ENCODE measurements at places on chromosomes 2 and 18. TPM values are rescaled to one million over a fixed set of nuclear protein-coding genes. Genes with fewer than 3 reads are reported as not detected.

GRCh38 chr18:77857678-77858655 lies 608.3 kb downstream of the GALR1 start:
- H3K4me1 ChIP-seq = no peaks in the 10 kb centered on the region
- no peak overlapping the region for H3K27ac ChIP-seq
- no peaks in the 10 kb centered on the region for H3K36me3 ChIP-seq
- no peak overlapping the region for H3K4me3 ChIP-seq

- H3K27ac ChIP-seq = no peak overlapping the region
- no peaks in the 10 kb centered on the region for H3K36me3 ChIP-seq
- no peak overlapping the region for H3K4me3 ChIP-seq
- peak; percentile 63 for DNase-seq
- H3K27me3 ChIP-seq = no peaks in the 10 kb centered on the region
Measured at GRCh38 chr18:48493434-48494230, 45.2 kb upstream of the CTIF start.

- peaks cover 9% of the 10 kb centered on the region for H3K4me1 ChIP-seq
- H3K4me3 ChIP-seq = no peak overlapping the region
- DNase-seq = no peak
- no peaks in the 10 kb centered on the region for H3K36me3 ChIP-seq
- H3K27ac ChIP-seq = no peak overlapping the region
- H3K27me3 ChIP-seq = no peaks in the 10 kb centered on the region
Measured at GRCh38 chr2:179107737-179108136, 57.8 kb upstream of the CCDC141 start.

GRCh38 chr18:50119296-50119695 lies 75.7 kb downstream of the MYO5B start:
- no peaks in the 10 kb centered on the region for H3K36me3 ChIP-seq
- H3K4me3 ChIP-seq = no peak overlapping the region
- H3K27me3 ChIP-seq = no peaks in the 10 kb centered on the region
- DNase-seq = no peak
- no peak overlapping the region for H3K27ac ChIP-seq

DNA sequence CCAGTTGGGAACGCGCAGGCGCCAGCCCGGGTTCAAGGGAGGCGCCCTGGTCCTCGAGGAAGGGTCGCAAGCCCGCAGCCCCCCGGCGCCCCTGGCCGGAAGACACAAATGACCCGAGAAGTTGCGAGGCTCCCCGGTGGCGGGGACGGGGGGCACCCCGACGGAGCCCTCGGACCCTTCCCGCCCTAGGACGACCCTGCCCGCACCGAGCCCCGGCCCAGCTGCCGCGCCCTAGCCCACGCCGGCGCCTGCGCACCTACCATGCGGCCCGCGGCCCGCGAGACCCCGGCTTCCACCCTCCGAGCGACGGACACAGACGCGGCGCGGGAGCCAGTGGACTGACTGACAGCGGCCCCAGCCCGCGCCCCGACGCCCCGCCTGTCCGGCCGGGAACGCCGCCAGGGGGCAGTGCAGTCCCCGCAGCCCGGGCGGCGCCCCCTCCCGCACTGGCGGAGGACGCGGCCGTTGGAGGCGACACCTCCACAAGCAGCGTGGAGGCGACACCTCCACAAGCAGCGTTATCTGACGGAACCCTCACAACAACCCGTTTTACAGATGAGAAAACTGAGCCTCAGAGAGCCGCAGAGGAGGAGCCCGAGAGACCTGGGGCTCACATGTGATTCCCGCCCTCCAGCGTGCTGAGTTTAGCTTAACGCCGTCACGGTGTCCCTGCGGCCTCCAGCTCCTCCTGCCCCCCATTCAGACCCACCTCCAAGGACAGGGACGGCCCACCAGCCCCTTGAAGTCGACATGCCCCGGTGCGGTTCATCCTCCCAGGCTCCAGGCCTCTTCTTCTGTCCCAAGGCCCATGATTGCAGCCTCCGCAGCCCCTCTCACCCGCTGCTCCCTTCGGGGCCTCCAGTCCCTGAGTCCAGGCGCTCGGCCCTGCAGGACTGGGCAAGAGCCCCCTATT lies at the start of gene NMUR1:
NMUR1 (minus strand) TSS at position 347 of the 913 bp plus-strand sequence; CDS start at position 263, 84 bp downstream.
- DNase-seq = peak; percentile 47
- H3K4me3 ChIP-seq = peak within 1 kb of the TSS; percentile 14
- no peak within 1 kb of the TSS for H3K27ac ChIP-seq
- H3K36me3 ChIP-seq = no peaks in the 10 kb centered on the region

GRCh38 chr2:39119732-39120520 lies 925 bp downstream of the SOS1 start:
- peak overlapping the region; percentile 98 for H3K4me3 ChIP-seq
- no peaks in the 10 kb centered on the region for H3K27me3 ChIP-seq
- peak; percentile 67 for DNase-seq
- peak overlapping the region; percentile 98 for H3K27ac ChIP-seq
- no peaks in the 10 kb centered on the region for H3K36me3 ChIP-seq
- peaks cover 28% of the 10 kb centered on the region for H3K4me1 ChIP-seq

NLRC4 gene
- not detected for total RNA-seq

HADHB gene
- total RNA-seq = 108 TPM

MTCL1 gene
- total RNA-seq = 4.7 TPM

OR6B2 gene
- not detected for total RNA-seq

EVA1A gene
- 0.53 TPM for total RNA-seq

Measured in cardiac muscle cell (in vitro differentiated cells and primary cell).